Astrocyte of the spinal cord (primary cell): ENCODE measurements at places on chromosomes 5 and 9.

DNA sequence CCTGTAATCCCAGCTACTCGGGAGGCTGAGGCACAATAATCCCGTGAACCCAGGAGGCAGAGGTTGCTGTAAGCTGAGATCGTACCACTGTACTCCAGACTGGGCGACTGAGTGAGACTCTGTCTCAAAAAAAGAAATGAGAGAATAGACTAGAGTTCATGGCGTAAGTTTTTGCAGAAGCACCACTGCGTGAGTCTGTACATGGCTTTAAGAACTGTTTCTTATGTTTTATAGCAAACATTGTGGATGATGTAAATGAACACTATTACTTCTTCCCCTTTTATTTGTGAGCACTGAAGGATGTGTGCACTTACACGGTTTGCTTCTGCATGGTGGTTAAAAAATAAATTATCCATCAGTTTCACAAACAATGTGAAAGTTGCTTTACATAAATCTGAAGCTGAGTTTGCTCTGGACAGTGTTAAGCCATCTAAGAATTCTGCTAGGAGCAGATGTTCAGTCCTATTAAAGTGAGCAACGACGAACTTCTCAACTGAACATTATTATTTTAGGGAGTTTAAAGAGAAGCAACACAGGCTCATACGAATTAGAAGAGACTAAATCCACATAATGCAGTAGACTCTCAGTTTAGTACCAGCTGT, 52.5 kb downstream of the ZFAND5 start:
- no peak for DNase-seq

DNA sequence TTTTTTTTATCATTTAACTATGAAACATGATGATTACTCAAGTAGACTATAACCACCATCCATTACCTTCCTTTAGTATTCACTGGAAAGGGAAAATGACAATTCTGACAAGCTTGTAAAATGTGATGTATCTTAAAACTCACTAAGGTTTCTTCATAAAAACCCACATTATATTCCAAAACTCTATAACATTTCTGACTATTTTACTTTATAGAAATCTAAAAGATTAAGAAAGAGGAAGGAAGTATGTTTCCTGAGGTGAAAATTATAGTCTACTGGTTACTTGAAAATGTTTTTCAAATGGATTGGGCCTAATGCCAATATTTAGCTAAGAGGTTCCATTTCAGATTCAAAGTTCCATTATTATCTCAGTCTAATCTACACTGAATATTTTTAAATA, 1982.2 kb upstream of the C9orf72 start:
- DNase-seq: peak; percentile 7

DNA sequence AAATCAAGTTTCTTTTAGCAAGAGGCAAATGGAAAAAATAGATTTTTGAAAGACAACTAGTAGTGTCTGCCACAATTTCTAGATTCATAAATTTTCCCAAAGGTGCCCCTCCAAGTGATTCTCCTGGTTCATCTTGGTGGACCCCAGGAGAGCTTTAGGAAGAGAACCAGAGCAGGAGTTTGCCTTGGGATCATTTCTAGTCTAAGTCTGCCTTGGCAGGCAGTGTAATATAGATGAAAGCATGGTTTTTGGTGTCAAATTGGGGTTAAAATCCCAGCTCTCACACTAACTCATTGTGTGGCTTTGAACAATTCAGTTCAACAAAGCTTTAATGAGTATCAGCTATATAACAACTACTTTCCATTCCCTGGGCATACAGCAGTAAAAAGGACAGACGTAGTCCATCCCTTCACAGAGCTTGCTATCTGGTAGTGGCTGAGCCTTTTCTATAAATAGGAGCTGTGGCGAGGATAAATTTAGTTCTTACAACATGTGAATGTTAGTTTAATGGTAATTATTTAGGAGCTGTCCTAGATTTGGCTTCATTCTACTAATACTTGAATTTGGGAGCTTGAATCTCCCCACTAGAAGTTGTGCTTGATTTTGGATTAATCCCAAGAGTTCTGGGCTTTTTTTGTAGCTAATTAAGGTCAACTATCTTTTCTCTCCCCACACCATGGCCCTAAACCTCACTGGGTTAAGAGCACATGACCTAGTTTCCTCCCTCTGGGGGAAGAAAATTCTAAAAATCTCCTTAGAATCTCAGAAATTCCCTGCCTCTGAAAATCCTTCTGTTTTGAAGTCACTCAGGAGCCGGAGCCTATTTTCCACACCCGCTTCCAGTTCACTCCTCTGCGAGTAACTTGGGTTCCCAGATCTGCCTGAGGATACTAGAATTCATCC, 197.8 kb downstream of the PCSK1 start:
- DNase-seq: no peak

DNA sequence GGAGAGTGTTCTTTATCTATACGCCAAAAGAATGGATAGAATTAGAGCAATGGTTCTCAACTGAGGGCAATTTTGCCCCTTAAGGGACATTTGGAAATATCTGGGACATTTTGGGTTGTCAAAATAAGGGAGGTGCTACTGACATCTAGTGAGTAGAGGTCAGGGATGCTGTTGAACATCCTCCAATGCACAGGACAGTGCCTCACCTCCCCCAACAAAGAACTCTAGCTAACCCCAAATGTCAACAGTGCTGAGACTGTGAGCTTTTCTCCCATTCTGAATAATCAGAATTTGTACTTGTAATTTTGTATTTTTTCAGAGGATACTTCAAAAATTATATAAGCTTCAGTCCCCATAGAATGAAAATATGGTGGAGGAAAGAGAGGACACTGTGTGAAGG, 8.6 kb upstream of the SMC5 start:
- no peak for DNase-seq
